RPMI7951 (cell line): ENCODE measurements at places on chromosomes 7 and 10.

DNA sequence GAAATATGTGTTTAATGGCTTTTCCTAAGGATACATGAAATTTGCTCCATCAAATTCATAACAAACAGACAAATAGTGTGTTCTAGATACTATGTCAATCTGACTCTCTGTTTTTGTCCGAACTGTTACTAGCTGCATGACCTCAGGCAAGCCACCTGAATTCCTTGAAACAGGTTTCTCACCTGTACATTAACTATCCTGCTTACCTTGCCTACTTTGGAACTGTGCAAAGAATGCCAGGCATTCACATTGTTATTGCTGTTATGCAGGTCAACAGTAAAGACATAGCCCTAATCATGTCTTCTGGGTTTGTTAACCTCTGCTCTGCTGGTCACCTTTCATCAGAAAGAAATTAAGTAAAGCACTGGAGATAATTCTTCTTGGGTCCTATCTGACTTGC is 1283.9 kb upstream of the CELF2 start:
- no peak for DNase-seq

- DNase-seq = no peak
These were observed 84.5 kb upstream of the WNT16 start for GRCh38 chr7:121244120-121244870.

- DNase-seq = no peak
These were observed 22.6 kb upstream of the OGDHL start for GRCh38 chr10:49784681-49785080.

GRCh38 chr10:62745581-62745980 is 58.9 kb upstream of the ADO start:
- no peak for DNase-seq
